ENCODE measurements at places on chromosomes 5 and 9.

DNA sequence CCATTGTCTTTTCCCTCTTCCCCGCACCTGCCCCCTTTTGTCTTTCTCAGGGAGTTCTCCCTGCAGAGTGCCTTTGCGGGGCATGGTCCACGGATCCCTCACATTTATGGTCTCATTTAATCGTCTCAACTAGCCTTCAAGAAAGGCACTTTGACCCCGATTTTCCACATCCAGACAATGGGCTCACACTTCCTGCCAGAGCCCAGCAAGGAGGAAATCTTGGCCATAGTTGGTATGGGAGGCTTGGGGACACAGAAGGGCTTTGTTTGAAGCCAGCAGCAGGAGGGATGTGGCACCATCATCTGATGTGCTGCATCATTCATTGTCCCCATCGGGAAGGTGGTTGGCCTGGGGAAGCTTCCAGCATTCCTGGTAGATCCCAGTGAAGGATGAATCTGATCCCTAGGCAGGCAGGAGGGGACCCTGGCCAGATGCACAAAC lies 24.9 kb downstream of the GSN start:
- no peak for DNase-seq

- no peak for DNase-seq
Observed at GRCh38 chr9:38621434-38622287, 1.3 kb upstream of the ANKRD18A start.

GRCh38 chr9:81819155-81819554 lies 109.1 kb upstream of the SPATA31D4 start:
- DNase-seq = no peak

- DNase-seq = no peak
Observed at GRCh38 chr5:122836947-122837346, 8.5 kb upstream of the SNX24 start.

- DNase-seq = no peak
Observed at GRCh38 chr5:41176952-41177351, 36.4 kb downstream of the C6 start.

GRCh38 chr5:26482076-26482809 lies 556.1 kb downstream of the CDH9 start:
- DNase-seq = no peak

DNA sequence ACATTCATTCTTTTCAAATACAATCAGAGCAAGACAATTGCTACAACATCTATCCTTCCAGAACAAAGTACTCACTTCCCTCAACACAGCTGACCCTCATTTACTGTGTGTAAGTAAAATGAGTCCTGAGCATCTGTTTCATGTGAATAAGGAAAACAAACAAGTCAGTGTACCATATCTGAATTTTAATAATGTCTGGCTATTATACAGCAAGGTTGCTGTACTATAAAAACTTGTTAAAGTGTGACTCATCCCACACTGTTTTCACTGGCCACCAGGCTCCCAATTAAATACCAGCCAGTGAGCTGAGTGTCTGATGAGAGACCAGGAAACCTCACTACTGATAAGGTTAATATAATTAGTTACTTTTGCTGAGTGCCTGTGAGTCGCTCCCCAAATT lies 339.8 kb downstream of the AGTPBP1 start:
- no peak for DNase-seq

DNA sequence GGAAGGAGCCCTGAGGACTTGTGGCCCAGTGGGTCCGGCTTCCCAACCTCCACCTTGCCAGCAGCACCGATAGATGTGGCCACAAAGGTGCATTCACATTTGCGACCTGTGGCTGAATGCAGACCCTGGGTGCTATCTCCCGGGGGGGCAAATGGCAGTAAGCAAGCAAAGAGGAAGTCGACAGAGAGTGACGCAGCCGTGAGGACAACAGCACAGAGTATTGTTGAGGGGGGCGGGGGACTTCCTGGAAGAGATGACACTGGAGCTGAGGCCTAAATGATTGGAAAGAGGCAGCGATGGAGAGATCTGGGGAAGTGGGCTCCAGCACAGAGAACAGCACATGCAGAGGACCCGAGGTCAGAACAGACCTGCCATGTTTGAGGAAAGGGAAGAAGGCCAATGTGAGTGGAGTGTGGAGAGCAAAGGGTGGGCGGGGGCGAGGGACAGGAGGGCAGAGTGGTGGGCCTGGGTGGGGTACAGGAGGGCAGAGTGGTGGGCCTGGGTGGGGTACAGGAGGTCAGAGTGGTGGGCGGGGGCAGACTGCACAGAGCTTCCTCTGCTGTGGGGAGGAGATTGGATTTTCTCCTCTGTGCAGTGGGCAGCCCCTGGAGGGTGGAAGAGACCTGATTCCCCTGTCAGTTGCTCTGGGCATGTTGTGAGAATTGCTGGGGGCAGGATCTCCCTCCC lies 42.6 kb downstream of the ADAMTS2 start:
- no peak for DNase-seq

GRCh38 chr5:151295791-151296477 lies 7.6 kb downstream of the SLC36A3 start:
- no peak for DNase-seq

- no peak for DNase-seq
Observed at GRCh38 chr9:26325444-26325829, 567.2 kb downstream of the CAAP1 start.

Measured in dermis microvascular lymphatic vessel endothelial cell (primary cell).